ENCODE measurements at places on chromosomes 12 and 14.

DNA sequence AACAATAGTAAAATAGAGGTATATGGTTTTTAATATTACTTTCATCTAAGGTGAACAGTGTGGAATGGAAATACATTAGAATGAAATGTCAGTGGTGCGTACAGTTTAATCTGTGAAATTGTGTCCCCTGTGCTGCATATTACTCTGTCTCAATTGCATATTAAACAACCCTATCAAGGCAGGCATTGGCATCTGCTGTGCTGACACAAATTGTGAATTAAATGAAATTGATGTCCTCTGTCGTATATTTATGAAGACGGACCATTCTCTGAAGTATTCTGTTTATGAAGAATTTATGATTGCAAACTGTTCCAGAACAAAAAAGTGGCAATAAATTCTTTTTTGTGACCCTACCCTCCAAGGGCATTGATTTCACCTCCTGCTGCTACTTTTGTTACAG lies 204.4 kb upstream of the NPAS3 start:
- DNase-seq: no peak

- no peak for DNase-seq
Observed at GRCh38 chr14:65594153-65594881, 181.8 kb downstream of the FUT8 start.

GRCh38 chr12:55830601-55831446 lies 1.4 kb upstream of the DNAJC14 start:
- DNase-seq: no peak

GRCh38 chr14:91649930-91650329 lies 82.0 kb downstream of the CATSPERB start:
- DNase-seq: peak; percentile 27

- DNase-seq: peak; percentile 73
Observed at GRCh38 chr12:92973614-92974013, 44.5 kb upstream of the EEA1 start.

DNA sequence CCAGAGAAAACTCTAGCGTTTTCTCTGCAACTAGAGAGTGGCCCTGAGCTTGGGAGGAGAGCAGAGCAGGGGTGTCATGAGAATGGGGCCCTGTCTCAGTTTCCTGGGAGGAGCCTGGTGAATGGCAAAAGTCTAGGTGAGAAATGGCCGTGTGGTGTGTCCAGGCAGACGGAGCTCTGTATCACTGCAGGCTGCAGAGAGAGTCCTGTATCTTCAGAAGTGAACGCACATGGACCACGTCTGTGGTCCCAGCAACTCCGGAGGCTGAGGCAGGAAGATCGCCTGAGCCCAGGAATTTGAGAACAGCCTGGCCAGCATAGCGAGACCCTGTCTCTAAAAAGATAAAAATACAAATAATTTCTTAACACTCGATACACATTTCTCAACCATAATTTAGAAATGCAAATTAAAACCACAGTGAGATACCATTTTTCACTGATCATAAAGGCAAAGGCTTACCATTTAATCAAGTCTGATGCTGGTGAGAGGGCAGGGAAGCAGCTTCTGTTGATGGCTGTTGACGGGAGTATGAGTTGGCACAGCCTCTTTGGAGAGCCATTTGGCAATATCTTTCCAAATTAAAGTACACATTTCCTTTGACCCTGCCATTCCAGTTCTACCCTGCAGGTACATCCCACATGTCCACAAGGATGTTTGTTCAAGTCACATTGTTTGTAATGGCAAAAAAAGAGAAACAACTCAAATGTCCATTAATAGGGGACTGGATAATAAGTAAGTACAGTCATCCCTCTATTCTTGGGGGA lies 51.0 kb downstream of the NFKBIA start:
- DNase-seq: no peak

DNA sequence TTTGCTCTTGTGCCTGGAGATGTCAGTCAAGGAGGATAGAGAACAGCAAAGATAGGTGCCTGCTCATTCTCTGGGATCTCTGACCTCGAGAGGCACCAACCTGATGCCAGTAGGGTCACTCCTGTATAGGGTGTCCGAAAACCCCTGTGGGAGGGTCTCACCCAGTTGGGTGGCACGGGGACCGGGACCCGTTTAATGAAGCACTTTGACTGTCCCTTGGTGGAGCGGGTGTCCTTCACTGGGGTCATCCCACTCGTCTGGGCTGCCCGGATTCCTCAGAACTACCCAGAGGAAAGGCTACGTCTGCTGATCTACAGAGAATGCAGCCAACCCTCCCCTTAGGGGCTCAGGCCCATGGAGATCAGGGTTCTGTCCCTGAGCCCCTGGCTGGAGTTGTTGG lies 157.6 kb downstream of the CAPZA3 start:
- no peak for DNase-seq

DNA sequence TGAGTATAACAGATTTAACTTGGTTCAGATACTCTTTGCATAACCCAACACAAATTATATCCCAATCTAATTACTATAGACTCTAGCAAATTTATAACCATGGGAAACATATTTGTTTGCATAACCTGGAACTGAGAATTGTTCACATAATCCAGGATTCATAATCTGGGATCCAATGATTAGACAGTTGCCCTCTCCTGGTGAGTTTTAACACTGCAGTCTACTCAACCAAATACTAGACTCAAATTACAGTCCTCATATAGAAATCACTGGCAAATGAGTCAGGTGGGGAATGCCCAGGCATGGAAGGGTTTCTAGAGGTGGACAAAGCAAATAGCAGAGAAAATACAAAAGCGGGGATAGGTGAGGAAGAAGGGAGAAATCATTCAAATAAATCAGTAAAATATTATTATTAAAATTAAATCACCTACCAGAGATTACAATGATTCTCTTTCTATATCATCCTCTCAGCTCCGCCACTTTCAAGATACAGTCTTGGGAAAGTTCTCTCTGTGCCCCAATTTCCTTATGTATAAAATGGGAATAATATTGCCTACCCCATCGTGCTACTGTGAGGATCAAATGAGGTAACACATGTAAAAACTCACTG lies 9.4 kb downstream of the GCH1 start:
- no peak for DNase-seq

DNA sequence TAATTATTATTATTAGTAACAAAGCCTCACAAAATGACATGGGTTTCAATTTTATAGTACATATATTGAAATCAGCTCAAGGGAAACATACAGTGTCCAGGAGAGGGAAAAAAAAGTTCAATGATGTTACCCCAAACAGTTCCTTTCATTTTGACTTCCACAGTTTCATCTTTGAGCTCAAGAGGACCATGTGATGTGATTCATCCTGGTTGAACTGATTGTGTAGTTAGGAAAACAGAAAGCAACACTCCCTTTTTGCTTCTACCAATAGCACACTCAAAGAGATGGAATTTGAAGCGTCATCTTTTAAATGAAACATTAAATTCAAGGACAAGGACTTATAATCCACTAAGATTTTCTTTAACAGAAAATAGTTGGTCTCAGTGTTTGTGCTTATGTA lies 461.0 kb downstream of the FOXG1 start:
- DNase-seq: no peak

DNA sequence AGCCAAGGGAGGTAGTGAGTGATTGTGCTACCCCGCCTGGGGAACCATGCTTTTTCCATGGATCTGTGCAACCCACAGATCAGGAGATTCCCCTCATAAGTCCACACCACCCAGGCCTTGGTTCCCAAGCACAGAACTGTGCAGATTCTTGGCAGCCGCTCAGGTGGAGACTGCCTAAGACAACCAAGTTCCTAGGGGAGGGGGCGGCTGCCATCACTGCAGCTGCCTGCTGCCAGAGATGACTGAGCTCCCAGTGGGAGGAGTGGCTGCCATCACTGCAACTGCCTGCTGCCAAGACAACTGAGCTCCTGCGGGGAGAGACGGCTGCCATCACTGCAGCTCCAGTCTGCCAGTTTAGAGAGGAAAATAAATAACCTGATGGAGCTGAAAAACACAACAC lies 138.3 kb upstream of the GARIN2 start:
- DNase-seq: no peak

- DNase-seq: no peak
Observed at GRCh38 chr12:57550641-57551549, 1.1 kb downstream of the KIF5A start.

- no peak for DNase-seq
Observed at GRCh38 chr12:6061660-6062059, 62.8 kb downstream of the VWF start.

DNA sequence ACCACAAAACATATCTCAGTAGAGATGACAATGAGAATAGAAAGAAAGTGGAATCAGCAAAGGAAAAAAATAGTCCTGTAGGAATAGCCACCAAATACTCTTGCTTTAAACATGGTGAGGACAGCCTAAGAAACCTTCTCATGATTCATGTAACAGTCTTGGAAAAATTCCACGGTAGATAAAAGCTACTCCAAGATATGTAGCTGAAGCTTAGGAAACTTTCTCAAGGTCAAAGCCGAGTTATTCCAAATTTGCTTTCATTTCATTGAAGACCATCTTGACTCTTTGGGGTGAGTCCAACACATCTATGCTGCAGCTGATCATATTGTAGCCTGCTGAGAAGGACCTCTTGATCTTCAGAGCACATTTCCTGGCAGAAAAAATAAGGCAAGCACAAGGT lies 157.6 kb downstream of the PAH start:
- no peak for DNase-seq

- DNase-seq: no peak
Observed at GRCh38 chr12:25121916-25122315, 73.0 kb downstream of the DNAI7 start.

GRCh38 chr12:38934686-38935085 lies 29.3 kb upstream of the CPNE8 start:
- DNase-seq: no peak

- no peak for DNase-seq
Observed at GRCh38 chr14:92719421-92719820, 29.0 kb downstream of the LGMN start.

GRCh38 chr12:82108615-82109014 lies 249.6 kb downstream of the CCDC59 start:
- DNase-seq: no peak

DNA sequence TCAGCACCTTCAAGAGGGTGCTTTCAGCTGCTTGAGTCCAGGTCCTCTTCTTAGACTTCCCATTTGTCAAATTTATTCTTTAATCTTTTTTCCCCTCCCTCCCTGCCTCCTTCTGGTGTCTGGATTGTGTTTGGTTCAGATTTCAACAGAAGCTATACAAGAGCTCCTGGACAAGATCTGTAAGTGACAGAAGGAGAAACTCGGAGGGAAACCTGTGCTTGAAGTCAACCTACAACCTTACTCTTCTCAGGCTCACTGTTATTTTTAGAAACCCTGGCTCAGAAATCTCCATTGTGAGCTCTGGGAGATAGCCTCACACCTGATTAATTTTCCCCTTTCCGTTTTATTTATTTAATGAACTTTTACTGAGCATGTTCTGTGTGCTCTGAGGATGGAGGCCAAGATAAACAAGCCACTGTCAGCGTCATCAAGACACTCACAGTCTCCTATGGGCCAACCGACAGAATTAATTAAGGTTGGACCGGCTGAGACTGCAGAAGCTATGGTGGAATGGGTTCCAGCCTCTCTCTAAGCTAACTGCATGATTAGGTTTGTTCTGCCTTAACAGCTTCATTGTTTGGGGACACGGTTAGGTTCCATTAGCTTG lies 13.5 kb downstream of the PDE1B start:
- no peak for DNase-seq

- DNase-seq: no peak
Observed at GRCh38 chr14:20434701-20435581, 1.0 kb downstream of the KLHL33 start.

DNA sequence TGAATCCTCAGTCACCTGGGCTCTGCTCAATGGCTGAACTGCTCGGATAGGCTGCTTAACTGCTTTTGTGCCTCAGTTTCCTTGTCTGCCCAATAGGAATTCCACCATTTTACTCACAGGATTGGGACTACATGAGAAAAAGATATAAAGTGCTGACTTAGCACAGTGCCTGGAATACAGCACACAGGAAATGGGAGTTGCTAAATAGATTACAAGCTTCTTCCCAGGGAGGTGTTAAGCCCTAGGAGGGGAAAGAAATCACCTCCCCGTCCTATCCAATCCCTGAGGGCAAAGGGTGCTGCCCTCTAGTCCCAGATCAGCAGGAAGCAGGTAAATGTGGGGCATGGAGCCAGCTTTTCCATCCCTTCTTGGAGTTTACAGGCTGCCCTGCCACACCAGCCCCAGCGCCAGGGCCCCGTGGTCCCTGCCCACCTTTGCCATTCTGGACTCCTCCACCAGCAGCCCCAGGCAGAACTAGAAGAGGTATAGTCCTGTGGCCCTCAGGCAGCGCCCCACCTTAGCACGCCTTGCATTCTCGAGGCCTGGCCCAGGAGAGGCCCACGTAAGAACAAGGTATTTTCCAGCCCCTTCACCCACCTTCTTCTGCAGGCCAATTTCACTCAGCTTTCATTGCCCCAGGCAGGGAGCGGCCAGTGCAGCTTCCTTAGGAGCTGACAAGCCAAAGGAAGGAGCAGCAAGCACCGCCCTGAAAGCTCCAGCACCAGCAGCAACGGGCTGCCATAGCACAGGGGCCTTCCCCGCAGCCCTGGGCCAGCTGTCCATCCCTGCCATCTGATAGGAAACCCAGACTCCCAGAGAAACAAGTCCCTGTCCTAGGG lies 28.8 kb upstream of the RPLP0 start:
- DNase-seq: no peak

DNA sequence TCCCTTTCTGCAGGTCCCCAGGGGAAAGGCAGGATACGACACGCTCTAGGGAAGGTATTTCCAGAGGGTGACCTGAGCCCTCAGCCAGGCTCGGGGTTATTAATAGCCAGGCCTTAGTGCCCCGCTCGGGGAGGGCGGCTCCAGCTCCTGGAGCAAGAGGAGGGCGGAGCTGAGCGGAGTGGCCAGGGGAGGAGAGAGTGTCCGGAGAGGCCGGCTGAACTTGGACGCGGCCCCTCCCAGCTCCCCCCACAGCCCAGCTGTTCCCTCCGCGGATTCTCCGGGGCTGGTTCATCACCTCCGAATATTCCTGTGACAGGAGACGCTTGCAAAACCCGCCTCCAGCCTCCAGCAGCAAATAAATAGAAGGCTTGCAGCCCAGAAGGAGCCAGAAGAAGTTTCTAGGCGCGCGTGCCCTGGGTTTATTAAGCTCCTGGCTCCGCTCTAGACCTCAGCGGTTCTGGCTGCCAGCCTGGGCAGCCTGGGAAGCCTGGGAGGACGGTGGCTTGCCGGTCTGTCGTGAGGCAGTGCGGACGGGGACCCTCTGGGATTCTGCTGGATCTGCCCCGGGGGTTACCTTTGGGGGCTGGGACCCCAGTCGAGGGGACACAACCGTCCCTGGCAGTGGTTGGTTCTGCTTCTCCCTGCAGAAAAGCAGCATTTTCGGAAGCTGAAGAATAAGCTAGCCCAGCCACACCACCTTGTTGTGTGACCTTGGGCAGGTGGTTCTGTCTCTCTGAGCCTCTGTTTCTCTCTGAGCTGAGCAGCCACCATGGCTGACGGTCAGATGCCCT lies at the start of gene HSPB8:
HSPB8 (plus strand) TSS at position 388 of the 791 bp plus-strand sequence; CDS start at position 770, 382 bp downstream.
- DNase-seq: no peak

GRCh38 chr14:55780156-55780946 lies 200.3 kb downstream of the KTN1 start:
- no peak for DNase-seq
